ENCODE measurements at places on chromosomes 12 and 14.

DNA sequence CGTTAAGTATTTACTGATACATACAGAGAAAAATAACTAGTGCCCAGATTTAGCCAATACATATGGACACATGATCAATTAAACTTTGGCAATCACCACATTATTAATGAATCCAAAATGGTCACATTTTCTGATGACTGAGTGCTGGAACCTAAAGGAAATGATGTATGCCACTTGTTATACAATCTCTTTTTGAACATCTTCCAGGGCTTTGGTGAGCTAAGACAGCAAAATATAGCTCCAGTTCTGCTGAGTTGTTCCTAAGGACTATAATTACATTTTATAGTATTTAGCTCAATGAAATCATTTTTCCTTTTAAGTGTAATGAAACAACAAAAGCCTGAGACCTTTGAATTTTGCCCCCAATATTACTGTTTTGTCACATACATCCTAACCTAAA, 329.1 kb upstream of the ATP2B1 start:
- no peak overlapping the region for H3K27ac ChIP-seq
- no peaks in the 10 kb centered on the region for H3K27me3 ChIP-seq
- H3K4me1 ChIP-seq = no peaks in the 10 kb centered on the region
- no peak overlapping the region for H3K4me3 ChIP-seq

DNA sequence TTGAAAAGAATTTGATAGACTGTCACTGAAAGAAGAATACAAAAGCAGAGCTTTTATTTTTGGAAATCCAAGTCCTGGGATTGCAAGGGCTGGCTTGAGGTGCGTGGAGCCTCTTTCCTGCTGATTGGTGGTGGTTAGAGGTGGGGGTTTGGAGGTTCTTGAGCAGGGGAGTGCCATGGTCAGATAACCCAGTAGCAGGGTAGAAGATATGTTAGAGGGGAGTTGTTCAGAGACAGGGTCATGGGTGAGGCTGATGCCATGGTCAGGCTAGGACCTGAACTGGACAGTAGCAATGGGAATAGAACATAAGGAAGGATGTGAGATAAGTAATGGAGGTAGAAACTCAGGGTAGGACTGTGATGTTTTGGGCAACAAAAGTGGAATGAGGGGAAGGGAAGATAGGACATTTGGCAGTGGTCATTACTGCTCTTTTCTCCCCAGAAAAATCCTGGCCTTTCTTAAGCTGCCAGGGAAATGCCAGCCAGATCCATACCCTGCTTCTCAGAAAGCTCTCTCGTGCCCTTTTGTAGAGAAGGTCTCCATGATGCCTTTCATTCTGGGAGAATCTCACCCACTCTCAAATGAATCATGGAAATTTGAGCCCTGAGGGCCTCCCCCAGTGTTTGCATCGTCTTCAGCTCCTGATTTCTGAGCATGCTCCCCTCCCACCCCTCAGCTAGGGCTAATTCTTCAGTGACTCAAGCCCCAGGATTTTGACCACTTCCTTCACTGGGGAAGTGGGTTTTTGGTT, 9.5 kb downstream of the EMP1 start:
- no peaks in the 10 kb centered on the region for H3K4me1 ChIP-seq
- no peak overlapping the region for H3K4me3 ChIP-seq
- no peak for DNase-seq

DNA sequence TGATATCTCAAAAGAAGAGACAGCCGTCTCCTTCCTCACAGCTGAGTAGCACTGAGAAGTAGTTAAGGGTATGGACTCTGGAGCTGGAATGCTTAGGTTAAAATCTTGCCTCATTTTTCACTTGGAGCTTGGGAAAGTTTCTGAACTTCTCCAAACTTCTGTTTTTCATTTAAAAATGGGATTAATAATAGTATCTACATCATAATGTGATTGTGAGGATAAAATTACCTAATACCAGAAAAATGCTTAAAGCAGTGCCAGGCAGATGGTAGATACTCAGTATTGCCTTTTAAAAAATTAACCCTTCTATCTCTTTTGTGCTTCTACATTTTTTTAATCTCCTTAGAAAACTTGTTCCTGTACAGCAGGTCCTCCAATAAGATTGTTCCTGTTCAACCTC, 63.1 kb downstream of the A2M start:
- H3K4me3 ChIP-seq = no peak overlapping the region
- no peaks in the 10 kb centered on the region for H3K36me3 ChIP-seq
- H3K4me1 ChIP-seq = no peaks in the 10 kb centered on the region
- no peak for DNase-seq
- no peak overlapping the region for H3K27ac ChIP-seq

- no peaks in the 10 kb centered on the region for H3K4me1 ChIP-seq
- DNase-seq = no peak
- no peak overlapping the region for H3K4me3 ChIP-seq
- no peak overlapping the region for H3K27ac ChIP-seq
These were observed 460.3 kb upstream of the LRFN5 start for GRCh38 chr14:41146391-41146790.

DNA sequence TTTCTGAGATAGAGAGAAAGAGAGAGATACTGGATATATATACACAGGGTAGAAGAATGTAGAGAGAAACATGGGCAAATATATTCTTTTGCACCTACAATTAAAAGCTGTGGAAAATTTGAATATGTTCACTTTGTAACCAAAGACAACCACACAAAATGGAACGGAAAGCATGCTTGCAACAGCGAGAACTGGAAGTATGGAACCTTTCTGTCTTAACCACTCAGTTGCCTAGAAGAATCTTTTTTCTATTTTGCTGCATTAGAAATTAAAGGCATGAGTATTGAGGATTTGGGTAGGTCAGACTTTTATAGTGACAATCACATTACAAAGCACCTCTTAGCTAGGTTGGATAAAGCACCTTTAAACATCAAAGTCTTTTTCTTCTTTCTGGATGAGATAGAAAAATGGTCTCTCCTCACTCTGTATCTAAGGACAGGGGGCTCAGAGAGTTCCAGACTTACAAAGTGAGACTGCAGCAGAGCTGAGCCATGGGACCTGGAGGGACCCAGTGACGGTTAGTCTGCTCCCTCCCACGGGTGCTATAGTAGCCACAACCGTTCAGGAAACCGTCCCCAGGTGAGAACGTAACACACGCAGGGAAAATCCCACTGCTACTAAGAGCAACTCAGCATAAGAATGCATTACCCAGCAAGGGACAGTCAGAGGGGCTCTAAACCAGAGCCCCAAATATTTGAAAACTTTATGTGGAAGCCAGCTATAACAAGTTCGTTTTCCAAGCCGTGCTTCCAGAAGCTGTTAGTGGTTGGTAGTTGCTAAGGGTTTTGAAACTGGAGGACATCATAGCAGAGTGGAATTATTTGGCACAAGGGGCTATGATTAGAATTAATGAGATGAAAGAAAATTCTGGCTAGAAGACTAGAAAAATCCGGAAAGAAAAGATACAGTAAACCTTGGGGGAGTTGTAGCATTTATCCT, 97.1 kb downstream of the DAD1 start:
- no peak overlapping the region for H3K27ac ChIP-seq
- H3K4me3 ChIP-seq = no peak overlapping the region
- no peak for DNase-seq
- H3K36me3 ChIP-seq = no peaks in the 10 kb centered on the region
